ENCODE measurements at places on chromosomes 13 and 19. TPM values are rescaled to one million over a fixed set of nuclear protein-coding genes. Genes with fewer than 3 reads are reported as not detected.

Gene HNRNPUL1
- total RNA-seq: 180 TPM

Gene AMH
- not detected for total RNA-seq

Gene LMTK3
- total RNA-seq: 5.6 TPM

Gene FREM2
- total RNA-seq: 37.9 TPM

Gene KCNRG
- total RNA-seq: 2.8 TPM

Gene ZNF442
- 3.4 TPM for total RNA-seq

Gene CCL25
- total RNA-seq: not detected

Gene KRTDAP
- not detected for total RNA-seq

Gene GJA3
- total RNA-seq: 0.29 TPM

Gene MAP4K1
- total RNA-seq: 1.4 TPM

Gene ZNF749
- 11.4 TPM for total RNA-seq

Gene OR7A10
- not detected for total RNA-seq

Gene VSTM1
- total RNA-seq: not detected

Gene ZNF700
- 10.9 TPM for total RNA-seq

Gene RGCC
- 120 TPM for total RNA-seq

Gene CEACAM18
- not detected for total RNA-seq

Gene C19orf81
- not detected for total RNA-seq

Gene DMKN
- 348 TPM for total RNA-seq

Gene SPTBN4
- total RNA-seq: 0.67 TPM

Gene KLHL26
- total RNA-seq: 15.5 TPM

Gene ELANE
- total RNA-seq: 1.9 TPM

Gene C19orf18
- total RNA-seq: not detected

Gene ZFR2
- not detected for total RNA-seq

Gene CNFN
- not detected for total RNA-seq

Gene RHPN2
- total RNA-seq: 16.3 TPM

Gene TNFSF13B
- total RNA-seq: 4.6 TPM

Gene PLIN5
- total RNA-seq: 12.1 TPM
